ENCODE measurements at places on chromosomes 4 and X.

GRCh38 chrX:35046660-35047296, 104.2 kb downstream of the FAM47B start:
- DNase-seq, result no peak

GRCh38 chrX:42684065-42684464, 93.9 kb downstream of the PPP1R2C start:
- DNase-seq, result no peak

DNA sequence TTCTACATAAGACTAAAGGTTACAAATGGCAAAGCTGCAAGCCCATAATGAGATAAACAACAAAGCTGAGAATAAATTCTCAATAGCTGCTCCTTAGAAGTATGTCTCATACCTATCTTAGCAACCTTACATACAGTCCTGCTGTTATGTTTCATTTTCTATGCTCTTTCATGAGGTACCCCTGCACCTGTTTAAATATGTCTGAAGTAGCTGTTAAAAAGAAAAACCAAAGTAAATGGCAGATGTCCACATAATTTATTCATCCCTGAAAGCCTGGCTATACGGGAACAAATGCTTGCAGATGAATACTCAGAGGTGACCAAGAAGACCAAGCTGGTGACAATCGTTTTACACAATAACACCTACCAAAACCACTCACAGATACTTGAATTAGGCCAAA, 22.5 kb downstream of the PPA2 start:
- DNase-seq, result no peak

DNA sequence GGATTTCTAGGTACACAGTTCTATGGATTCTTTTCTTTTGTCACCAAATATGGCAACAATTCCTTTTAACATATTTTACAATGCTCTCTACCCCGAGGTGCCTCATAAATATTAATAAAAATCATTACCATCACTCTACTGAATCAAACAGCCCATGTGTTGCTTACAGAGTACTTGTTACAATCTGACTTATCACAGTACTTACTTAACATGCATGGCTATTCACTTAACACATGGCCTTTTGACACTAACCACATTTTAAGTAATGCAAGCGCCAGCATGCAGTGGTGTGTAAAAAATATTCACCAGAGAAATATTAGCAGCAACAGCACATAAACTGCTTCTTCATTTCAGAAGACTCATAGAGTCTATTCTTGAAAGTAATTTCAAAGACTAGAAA, 64.9 kb downstream of the BMP3 start:
- no peak for DNase-seq

DNA sequence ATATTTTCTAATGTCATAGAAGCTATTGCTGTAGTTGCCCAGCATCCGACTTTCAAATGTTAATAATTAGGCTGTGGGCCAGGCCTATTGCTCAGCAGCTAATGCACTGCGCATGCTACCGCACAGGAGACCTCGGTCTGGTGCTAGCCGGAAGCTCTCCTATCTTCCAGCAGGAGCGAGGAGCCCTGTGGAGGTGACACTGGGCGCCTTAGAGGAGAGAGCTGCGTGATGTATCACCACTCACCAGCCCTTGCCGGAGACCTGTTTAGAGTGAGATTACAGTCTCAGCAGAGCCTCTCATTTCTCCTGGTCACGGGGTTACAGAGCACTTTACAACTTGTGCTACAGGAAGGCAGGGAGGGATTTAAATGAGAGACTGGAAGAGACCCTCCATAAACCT, 31.1 kb upstream of the MID1IP1 start:
- DNase-seq, result no peak

DNA sequence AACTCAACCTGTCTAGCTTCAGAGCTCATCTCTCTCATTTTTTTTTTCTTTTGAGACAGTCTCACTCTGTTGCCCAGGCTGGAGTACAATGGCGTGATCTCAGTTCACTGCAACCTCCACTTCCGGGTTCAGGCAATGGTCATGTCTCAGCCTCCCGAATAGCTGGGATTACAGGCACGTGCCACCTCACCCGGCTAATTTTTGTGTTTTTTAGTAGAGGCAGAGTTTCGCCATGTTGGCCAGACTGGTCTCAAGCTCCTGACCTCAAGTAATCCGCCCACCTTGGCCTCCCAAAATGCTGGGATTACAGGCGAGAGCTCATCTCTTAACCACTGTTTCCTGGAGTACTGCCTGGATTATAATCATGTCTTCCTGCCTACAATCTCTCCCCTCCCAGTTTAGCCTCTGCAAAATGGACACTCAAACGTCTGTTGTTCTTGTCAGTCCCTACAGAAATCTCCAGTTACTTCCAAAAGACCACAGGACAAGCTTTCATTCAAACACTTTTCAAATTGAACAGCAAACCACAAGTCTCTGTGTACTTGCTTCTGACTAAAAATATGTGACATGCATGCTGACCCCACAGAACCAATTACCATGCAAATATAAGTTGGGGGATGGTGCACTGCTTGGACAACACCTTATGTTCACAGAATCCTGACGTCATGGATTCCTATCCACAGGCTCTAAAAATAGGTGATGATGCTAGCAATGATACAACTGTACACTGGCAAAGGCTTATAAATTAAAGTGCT, 137.2 kb downstream of the SH3KBP1 start:
- no peak for DNase-seq

DNA sequence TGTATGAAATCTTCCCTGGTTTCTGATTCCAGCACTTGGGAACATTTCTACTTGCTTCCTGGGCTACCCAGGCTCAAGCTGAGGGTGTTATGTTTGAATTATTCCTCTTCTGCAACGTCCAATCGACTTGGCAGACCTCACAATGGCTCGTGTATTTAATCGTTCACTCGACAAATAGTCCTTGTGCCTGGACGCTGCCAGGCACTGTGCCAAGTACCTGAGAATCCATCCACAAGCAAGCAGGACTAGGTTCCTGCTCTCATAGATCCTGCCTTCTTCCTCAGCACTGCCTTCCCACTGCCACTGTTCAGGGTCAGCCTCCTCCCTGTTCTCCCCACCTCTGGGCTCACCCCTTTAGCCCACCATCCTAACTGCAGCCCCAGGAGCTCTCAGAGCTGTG, 113.3 kb downstream of the EFNB1 start:
- no peak for DNase-seq

DNA sequence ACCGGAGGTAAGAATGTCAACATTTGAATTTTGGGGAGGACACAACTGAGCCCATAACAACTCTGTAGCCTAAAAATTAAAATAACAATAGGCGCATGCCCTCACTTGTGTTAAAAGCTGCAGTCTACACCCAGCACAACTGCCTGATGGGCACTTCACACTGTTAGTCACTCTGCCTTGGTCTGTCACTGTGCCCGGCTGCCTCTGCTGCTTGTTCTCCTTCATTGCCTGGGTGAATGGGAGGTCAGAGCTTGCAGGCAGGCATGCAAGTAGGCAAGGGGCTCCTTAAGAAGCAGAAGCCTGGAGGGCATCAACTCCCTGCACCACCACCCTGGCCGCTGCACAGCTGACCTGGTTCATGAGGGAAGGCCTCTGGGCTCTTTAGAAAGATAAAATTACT, 374.8 kb downstream of the MID1IP1 start:
- no peak for DNase-seq

GRCh38 chr4:142706381-142706780, 139.7 kb downstream of the INPP4B start:
- DNase-seq, result no peak

- DNase-seq, result no peak
Observed at GRCh38 chrX:27565992-27566391, 24.2 kb upstream of the DCAF8L2 start.

DNA sequence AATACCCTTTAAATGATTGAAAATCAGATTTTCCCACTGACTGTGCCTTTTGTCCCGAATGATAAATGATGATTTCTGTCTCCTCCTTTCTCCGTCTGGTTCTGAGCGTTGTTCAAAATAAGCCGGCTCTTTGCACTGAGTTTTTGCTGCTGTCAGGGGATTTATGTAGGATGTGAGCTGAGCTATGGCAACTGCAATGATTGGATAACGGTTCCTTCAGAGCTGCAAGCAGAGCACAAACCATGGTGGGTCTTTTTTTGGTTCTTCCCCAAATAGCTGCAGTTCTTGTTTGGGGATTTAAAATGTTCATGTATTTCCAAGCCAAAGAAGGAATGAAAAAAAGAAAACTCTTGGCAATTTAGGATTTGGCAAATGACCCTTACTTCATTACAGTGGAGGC, 124.5 kb upstream of the CASK start:
- no peak for DNase-seq

- DNase-seq, result no peak
Observed at GRCh38 chr4:118883861-118884260, 4.8 kb upstream of the SYNPO2 start.

- no peak for DNase-seq
Observed at GRCh38 chrX:7638078-7638710, 204.8 kb upstream of the VCX start.

DNA sequence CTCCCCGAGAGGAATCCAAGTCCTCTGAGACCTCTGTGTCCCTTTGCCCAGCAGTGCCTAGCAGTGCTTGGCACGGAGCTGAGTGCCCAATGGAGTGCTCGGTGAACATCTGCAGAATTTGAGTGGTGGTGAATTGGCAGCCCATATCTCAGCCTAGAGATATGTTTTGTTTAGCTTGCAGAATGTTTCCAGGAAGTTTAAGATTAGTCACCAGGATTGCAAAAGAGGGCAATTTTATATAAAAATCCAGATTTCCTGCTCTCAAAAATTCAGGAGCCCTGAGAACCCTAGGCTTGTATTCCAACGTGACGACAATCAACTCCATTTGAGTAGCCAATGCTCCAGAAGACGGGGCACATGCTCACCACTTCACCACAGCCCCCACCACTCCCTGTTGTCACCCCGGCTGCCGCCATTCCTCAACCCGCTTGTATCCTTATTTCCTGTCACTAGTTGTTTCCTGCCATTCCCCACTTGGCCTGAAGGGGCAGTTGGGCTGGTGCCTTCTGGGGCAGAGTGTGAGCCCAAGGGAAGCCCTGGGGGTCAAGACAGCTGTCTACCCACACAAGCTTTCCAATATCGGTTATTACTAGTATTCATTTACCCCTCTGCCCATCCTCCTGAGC, 116.9 kb downstream of the EFNB1 start:
- DNase-seq, result no peak

GRCh38 chrX:78979789-78980464, 34.7 kb downstream of the P2RY10 start:
- DNase-seq, result no peak

- peak; percentile 14 for DNase-seq
Observed at GRCh38 chr4:128574706-128575105, 234.8 kb upstream of the JADE1 start.

- DNase-seq, result no peak
Observed at GRCh38 chr4:20248155-20248558, 3.5 kb upstream of the SLIT2 start.

DNA sequence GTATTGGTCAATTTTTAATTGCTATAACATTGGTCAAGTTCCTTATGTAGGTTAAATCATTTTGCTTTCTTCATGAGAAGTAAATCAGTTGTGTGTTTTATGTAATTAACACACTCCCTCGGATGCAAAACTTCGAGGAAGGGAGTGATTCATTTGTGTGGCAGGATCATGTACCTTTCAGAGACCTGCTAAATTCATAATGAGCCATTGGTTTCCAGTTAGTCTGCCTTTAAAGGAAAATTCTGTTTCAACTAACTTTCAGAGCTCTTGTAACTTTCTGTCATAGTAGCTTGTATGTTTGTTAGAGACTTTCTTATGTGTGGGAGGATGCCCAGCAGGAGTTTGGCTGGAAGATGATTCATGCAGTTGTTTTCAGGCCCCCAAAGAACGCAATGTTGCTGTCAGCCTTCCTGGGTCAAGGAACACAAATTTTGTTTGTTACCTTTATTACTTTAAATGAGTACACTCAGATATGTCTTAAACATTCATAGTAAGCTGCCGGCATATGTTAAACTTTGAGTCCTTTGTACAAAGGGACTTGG, 72.1 kb downstream of the GPR101 start:
- DNase-seq, result no peak

All from activated CD8-positive, alpha-beta memory T cell treated with anti-CD3 and anti-CD28 coated beads for 1 hour (primary cell).